NCI-H526 treated with DMSO at 0.1 percent for 48 hours (cell line): ENCODE measurements at places on chromosomes 7 and 10.
A peak's percentile ranks its signal among the peaks of the same experiment; 100 is the strongest.

- DNase-seq: no peak
Observed at GRCh38 chr7:1703441-1703840, 33.4 kb downstream of the ELFN1 start.

GRCh38 chr10:13707156-13707881, 120.6 kb downstream of the PRPF18 start:
- DNase-seq: no peak

DNA sequence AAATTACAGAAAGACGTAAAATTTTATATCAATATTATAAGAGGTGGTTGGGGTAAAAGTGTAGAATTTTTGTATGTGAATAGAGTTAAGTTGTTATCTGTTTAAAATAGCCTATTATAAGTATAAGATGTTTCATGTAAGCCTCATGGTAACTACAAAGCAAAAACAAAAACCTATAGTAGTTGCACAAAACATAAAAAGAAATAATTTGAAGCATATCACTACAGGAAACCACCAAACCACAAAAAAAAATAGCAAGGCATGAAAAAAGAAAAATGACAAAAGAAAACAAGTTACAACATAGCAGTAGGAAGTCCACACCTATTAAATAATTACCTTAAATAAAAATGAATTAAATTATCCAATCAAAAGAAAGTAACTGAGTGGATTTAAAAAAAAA, 12.4 kb upstream of the GSTK1 start:
- DNase-seq: no peak

- no peak for DNase-seq
Observed at GRCh38 chr10:110696436-110696835, 52.3 kb downstream of the RBM20 start.

DNA sequence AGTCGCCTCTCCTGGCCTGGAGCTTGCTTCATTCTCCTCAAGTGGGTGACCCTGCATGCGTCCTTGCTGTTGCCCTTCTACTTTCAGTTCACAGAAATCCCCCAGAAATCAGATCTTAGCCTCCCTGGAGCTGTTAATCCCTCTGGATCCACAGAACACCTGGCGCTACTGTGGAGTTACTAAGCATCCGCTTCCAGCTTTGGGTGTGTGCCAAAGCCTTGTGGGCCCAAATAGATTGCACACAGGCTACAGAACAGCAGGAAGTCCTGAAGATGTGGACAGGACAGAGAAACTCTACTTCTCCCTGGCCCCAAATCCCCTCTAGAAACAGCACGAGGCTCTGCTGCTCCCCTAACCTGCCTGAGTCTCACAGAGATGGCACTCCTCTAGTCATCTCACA, 36.6 kb upstream of the PDLIM1 start:
- no peak for DNase-seq

- DNase-seq: no peak
Observed at GRCh38 chr10:113788604-113789083, 37.2 kb downstream of the PLEKHS1 start.

GRCh38 chr10:131742500-131742951, 158.3 kb upstream of the PPP2R2D start:
- DNase-seq: no peak

DNA sequence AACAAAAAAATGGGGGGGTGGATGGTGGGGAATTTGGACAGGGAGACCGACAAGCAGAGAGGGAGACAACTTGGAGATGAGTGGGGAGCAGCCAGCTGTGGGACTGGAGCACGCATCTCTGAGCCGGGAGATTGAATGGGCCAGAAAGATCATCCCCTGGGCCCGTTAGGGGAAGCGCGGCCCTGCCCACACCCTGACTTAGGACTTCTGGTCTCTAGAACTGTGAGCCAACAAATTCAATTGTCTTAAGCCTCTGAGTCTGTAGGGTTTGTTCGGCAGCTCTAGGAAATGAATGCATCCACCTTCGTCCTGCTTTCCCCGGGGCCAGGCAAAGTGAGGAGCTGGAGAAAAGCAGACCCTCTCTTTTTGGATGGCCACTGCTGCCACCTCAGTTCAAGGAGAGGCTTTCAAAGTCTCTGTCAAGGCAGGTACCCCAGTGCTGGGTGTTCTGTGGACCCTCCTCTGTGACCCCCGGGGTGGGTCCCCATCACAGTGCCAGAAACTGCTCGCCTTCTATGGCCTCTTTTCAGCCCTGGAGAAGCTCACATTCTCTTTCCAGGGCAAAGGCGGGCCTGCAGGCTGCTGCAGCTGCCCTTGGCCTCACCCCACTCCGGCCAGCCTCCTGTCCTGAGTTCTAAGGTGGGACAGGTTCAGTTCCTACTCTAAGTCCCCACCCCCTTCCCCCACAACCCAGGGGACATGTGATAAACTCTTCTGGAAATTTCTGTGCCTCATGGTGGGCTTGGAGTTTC, 423.2 kb downstream of the RPS24 start:
- DNase-seq: no peak

DNA sequence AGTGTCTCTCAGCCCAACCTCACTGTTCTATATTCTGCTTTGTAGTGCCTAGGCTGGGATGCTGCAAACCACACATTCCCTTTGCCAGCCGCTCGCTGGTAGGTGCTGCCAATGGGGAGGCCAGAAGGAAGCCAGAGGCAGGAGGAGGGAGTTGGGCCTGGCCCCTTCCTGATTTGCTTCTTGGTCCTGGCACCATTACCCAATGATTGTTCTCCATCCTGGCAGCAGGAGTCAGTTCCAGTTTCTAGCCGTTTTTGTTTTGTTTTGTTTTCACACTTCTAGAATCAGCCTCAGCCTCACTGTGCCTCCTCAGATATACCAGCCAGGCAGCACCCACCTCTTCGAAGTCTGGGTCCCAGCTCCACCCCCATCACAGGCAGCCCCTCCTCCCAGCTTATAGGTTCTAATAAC, 27.4 kb upstream of the LOXL4 start:
- DNase-seq: no peak

GRCh38 chr10:25017661-25018060, 1.2 kb downstream of the THNSL1 start:
- DNase-seq: no peak

DNA sequence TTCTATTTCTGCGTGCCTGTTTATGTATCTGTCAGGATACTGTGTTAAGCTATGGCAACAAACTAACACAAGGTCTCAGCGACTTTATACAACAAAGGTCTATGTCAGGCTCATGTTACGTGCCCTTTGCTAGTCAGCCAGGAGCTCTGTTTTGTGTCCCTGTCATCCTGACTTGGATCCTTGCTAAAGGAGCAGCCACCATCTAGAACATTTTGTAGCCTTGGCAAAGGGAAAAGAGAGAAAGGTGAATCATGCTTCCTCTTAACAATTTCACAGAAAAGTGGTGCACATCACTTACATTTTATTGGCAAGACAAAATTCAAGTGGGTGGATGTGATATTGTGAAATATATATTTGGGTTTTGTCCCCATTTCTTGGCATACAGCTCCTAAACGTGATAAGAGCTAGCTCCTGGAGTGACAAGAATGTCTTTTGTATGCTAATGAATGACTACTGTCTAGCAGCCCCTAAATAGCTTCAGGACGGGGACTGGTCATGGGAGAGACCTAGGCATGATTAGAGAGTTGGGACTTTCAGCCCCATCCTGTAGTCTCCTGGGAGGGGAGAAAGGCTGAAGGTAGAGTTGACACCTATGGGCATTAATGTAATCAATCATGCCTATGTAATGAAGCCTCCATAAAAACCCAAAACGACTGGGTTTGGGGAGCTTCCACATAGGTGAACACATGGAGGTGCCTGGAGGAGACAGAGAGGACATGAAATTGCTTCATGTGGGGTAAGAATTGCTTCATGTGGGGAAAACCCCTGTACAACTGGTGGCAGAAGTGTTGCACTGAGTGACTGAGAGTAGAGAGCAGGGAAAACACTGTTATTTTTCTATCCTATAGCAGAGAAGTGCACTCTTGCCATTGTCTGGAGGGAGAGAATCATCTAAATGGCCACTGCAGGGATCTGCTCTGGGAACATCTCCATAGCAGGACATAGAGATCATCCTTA, 33.0 kb downstream of the MRPL32 start:
- no peak for DNase-seq

DNA sequence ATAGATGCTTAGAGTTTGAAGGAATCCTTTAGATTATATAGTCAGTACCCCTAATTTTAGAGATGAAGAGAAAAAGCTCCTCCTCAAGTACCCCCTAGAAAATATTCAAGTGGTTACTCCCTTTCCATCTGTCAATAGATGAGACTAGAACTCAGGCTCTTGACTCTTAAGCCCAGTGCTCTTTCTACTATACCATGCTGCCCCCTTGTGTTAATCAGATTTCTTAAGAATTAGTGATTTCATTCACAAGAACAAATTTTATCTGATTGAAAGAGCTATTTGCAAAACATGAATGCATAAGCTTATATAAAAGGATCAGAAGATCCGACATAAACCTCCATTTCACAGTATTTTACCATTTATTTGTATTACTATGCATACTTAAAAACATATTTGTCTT, 179.3 kb downstream of the TFEC start:
- peak; percentile 60 for DNase-seq

- no peak for DNase-seq
Observed at GRCh38 chr7:22550514-22551030, 50.6 kb upstream of the STEAP1B start.

DNA sequence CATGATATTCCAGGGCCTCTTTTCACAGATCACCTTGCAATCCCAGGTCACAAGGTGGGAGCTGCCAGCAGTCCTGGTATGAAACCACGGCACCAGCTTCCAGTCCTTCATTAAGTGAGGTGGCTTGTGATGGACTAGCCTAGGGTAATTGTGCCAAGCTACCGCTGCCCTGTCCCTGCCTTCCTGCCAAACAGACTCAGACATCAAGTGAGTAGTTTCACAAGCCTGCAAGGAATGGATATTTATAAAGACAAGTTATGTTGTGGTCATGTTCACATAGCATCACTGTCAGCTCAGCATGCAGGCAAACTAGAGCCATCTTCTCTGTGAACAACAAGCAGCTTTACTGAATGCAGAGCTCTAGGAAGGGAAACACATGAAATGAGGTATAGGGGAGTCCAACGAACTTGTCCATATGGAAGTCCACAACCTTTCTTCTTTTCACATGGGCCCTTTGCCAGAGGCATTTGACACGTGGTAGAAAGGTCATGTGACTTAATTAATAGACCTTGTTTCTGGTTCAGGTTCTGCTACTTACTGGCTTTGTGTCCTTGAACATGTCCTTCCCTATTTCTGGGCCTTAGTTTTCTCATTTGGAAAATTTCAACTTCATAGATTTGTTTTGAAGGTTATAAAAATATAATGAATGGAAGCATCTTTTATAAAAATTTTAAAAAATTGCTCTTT, 1061.2 kb downstream of the KCNMA1 start:
- DNase-seq: no peak

GRCh38 chr7:132001146-132001545, 444.7 kb upstream of the PODXL start:
- no peak for DNase-seq

DNA sequence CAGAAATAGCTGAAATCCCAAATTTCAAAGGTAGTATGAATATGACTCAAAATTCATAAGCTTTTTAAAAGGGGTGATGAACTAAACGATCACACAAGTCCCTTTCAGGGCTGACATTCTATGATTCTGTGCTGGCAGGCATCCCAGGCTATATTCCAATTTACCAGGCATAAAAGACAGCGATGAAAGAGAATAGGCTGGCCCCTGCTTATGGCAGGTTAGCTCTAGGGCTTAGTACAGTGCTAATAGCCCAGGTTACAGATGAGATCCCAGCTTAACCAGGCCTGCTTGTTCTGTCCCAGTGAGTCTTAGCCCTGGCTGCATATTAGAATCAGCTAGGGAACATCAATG, 56.4 kb downstream of the CDHR3 start:
- no peak for DNase-seq

DNA sequence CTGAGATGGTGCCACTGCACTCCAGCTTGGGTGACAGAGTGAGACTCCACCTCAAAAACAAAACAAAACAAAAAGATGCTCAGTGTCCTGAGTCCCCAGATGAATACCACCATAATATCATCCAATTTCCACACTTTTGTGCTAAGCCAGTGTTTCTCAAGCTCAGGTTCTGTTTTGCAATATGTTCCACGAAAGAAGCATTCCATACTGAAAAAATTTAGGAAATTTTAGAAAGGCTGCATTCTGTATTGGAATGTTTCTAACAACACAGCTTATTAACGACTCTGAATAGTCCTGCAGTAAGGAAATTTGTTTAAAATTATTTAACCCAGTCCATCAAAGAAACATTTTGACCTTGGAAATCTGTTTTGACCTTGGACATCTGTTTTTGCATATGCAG, 142.4 kb downstream of the EPC1 start:
- DNase-seq: no peak

DNA sequence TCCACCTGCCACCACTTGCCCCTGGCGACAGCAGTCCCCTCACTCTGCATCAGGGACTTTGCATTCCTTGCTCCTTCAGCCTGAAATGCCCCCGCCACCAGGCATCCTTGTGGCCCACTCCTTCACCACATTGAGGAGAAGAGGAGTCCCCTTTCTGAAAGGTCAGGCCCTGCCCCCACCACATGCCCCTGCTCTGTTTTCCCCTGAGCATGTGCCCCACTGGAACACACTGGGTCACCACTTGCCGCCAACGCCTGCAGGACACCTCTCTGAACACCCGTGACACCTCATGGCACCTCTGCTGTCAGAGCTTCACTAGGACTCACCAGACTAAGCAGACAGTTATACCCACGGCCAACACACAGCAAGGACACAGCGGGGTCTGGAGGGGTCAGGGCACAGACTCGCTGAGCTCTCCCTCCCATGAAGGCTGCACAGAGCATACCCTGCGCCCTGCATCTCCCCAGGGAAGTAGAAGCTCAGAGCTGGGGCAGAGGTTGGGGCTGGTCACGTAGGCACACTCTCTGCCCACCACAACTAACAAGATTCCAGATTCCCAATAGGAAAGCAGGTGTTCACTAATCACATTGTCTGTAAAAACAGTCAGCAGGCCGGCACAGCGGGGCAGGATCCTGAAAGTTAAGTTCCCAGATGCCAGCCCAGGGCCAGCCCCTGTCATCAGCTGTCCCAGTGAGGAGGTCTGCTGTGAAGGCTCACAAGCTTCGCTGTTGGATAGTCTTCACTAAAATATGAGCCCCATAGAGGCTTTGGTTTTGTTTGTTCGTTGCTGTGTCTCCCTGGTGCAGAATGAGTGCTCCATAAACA, 5.8 kb upstream of the AOC1 start:
- no peak for DNase-seq

DNA sequence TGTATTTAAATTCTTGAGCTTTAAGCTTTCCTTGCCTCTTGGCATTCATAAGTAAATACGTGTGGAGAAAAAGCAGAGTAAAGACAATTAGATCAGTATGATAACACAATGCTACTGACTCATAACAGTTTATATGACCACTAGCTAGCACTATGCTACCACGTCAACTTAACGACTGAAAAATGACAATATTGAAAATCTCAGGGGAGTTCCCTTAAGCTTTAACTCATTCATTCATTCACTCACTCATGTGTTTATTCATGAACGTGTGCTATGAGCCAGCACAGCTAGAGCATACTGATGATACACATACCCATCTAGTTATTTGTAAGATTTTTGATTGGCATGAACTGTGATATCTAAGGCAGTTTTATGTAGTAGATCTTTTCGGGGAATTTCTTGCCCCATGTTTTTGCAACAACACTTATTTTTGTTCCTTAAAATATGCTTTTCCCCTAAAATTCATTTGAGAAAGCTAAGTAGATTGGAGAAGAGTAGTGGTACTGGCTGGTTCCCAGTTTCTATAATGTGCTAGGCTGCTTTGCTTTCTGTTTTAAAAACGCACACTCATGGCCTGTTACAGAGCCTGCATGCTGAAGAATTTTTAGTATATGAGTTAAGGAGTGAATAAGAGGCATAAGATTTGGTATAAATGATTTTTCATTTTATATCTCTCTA, 57.4 kb upstream of the ACBD5 start:
- no peak for DNase-seq

GRCh38 chr10:29055101-29055500, 233.8 kb upstream of the LYZL1 start:
- DNase-seq: no peak
